ENCODE measurements at places on chromosomes 2 and 18. TPM values are rescaled to one million over a fixed set of nuclear protein-coding genes. Genes with fewer than 3 reads are reported as not detected.

The AQP12B gene
- total RNA-seq = not detected

The CYP27A1 gene
- 6.7 TPM for total RNA-seq

- DNase-seq = no peak
These were observed 65.4 kb upstream of the TUBA3E start for GRCh38 chr2:130263606-130264005.

DNA sequence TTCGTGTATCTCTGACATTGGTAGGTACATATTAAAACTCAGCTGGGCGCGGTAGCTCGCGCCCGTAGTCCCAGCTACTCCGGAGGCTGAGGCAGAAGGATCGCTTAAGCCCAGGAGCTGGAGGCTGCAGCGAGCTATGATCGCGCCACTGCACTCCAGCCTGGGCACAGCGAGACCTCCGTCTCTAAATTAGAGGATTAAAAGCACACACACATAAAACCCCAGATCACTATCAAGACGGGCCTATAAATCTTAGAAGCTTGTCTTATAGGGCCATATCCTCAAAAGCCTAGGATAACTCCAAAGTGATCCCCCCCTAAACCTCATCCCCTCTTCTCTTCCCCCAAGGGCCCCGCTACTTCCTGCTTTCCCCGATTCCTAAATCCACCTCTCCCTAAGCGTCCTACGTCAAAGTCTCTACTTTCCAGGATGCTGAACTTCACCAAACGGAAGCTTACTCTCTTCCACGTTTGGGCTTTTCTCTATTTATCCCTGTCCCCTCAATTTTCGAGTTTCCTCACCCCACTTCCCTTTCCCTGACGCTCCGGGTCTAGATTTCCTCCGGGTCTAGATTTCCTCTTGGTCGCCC lies 707 bp downstream of the KRCC1 start:
- no peak for DNase-seq

GRCh38 chr2:165801176-165801575 lies 7.1 kb upstream of the GALNT3 start:
- DNase-seq = no peak

DNA sequence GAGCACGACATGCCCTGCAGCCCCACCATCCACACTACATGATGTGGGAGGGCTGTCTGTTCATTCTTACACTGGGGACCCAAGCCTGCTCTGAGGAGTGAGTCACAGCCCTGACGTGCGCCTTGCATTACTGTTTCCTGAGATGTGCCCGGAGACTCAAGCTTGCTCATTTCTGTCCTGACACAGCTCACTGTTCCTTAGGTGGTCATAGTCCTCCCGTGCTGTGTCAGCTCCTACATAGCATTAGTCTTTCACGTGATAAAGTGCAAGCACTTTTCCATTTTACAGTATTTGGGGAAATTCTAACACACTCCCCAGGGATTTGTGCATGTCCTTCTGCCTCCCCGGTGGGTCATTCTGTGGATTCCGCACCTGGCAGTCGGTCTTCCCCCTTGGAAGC lies 46.2 kb upstream of the TRIM43B start:
- DNase-seq = no peak

Data from left ventricle myocardium inferior (tissue), 1 donor.